ENCODE measurements at places on chromosomes 2 and 18.

- DNase-seq: no peak
Measured at GRCh38 chr2:31227110-31227509, 6.8 kb upstream of the EHD3 start.

- DNase-seq: no peak
Measured at GRCh38 chr2:238602223-238602960, 175.7 kb downstream of the ASB1 start.

- DNase-seq: no peak
Measured at GRCh38 chr2:58073751-58074150, 27.1 kb downstream of the VRK2 start.

GRCh38 chr2:53793821-53794220, 7.0 kb downstream of the ERLEC1 start:
- no peak for DNase-seq

- DNase-seq: no peak
Measured at GRCh38 chr2:61229936-61230335, 67.9 kb downstream of the C2orf74 start.

DNA sequence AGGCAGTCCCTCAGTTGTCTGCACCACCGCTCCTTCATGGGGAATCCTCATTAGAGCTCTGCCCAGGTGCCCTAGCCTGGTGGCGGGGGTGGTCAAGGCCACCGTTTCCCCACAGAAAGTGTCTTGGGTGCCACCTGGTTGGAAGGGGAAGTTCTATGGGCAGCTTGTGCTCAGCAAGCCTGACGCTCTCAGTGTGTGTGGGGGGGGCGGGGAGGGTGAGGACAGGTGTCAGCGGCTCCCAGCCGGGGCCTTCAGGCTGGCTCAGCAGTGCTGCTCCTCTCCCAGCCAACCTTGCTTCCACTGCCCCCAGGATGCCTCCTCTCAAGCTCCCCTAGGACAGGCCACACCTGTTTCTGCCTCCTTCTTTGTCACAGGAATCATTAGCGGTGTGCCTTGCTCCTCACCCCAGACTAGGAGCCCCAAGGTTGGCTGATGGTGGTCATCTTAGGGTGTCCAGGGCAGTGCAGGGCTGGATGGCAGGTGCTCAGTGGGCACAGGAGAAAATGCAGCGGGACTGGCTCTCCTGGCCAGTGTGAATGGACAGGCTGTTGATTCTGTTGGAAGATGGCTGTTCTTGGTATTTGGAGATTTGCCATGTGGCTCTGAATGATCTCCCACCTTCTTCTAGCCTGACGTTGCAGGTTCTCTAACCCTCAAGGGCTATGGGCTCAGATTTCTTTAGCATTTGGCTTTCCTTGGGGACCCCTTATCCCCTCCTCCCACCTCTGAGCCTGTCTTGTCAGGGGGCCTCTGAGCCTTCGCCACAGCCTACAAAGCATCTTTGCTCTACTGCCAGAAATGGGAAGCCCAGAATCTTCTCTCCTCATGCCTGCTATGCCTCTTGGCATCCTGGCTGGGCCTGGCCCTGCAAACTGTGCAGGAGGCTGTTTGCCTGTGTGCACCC, 185.8 kb upstream of the HS6ST1 start:
- no peak for DNase-seq

- no peak for DNase-seq
Measured at GRCh38 chr2:149033716-149034115, 4.8 kb upstream of the LYPD6B start.

DNA sequence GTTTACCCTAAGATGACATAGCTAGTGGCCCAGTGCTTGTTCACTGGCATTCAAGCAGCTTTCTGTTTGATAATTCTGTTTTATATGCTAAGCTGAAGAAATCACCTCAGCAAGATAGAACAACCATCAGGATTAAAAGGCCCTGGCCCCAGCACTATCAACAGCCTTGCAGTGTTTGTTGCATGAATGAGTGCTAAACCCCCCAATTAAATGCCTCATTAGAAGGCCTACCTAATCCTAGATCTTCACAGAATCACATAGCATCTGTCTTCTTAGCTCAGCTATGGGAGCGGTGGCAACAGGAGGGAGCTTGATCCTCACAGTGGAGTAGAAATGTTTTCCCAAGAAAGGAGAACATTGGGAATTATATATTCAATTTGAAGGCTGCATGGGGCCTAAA, 194.1 kb upstream of the HNMT start:
- no peak for DNase-seq

DNA sequence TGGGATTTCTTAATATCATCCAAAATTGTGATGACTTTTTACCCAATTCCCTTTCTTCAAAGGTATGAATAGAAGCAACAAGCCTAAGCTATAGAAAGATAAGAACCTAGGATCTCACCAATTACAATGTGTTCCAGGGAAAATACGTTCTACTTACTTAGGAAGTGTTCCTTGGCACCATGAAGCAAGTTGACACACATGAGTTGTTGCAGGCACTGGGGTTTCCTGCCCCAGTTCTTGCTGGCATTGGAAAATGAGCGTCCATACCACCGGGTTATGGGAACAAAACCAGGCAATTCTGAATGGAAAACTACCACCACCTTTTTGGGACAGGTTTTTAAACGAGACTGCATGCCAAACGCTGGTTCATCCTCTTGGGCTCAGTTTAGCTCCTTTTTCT, 46.2 kb downstream of the CCBE1 start:
- no peak for DNase-seq

GRCh38 chr2:172928756-172929155, 146.9 kb upstream of the MAP3K20 start:
- DNase-seq: no peak

DNA sequence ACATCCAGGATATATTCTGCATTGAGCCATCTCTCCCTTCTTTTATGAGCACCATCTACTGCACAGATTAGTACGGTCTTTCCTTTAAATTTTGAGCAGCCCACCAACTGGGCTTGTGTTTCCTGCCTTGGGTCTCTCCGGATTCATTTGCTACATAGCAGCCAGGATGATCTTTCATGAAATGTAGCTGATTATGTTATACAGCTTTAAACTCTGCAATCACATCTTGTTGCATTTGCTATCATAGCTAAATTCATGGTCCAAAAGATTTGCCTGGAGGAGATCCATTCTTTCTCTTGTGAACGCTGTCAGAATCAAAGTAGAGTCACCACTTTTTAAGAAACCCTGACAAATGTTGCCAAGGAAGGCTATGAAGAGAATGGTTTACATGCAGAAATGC, 215.1 kb upstream of the LRRTM4 start:
- DNase-seq: no peak

- no peak for DNase-seq
Measured at GRCh38 chr2:66173645-66174044, 261.3 kb upstream of the MEIS1 start.

- no peak for DNase-seq
Measured at GRCh38 chr2:16614314-16614860, 51.2 kb downstream of the CYRIA start.

DNA sequence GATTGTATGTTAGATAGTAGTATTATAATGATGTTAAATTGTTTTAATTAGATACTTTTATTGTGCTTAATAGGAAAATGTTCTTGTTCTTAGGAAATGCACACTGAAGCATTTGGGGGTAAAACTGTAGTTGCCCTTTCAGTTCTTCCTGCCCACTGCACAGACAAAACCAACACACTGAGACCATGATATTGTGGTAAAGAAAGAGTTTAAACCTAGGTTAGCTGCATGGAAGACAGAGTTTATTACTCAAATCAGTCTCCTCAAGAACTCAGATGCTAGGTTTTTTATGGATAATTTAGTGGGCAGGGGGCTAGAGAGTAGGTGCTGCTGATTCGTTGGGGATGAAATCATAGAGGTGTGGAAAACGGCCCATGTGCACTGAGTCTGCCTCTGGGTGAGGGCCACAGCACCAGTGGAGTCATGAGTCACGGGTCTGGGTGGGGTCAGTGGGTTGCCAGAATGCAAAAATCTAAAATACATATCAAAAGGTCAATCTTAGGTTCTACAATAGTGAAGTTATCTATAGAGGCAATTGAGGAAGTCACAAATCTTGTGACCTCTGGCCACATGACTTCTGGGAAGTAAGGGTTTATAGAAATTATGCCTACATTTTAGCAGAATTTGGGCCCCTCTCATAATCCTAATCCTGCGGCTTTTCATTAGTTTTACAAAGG, 283.4 kb upstream of the FBXO11 start:
- DNase-seq: no peak
